ENCODE measurements at places on chromosomes 1 and 21. TPM values are rescaled to one million over a fixed set of nuclear protein-coding genes. Genes with fewer than 3 reads are reported as not detected.
A peak's percentile ranks its signal among the peaks of the same experiment; 100 is the strongest.

GRCh38 chr21:41407541-41408460 lies 18.2 kb upstream of the MX1 start:
- ATAC-seq = no peak

DNA sequence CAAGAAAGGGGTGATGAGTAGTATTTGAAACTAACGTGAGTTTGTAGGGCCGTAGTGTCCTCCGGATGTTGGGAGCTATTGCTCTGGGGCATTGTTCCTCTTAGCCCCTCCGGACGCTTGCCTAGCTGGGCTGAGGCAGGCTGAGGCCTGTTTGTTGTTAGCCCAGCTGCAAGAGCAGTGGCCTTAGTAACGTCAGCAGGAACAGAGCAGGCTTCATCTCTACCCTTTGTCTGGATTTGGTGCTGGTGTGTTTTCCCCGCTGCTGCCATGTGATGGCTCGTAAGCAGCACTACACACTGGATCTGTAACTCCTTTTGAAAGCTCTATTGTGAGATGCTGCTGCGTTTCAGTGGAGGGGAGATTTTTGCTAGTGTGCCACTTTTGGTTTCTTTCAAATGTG lies 57.6 kb downstream of the DNM3 start:
- ATAC-seq = peak; percentile 34

DNA sequence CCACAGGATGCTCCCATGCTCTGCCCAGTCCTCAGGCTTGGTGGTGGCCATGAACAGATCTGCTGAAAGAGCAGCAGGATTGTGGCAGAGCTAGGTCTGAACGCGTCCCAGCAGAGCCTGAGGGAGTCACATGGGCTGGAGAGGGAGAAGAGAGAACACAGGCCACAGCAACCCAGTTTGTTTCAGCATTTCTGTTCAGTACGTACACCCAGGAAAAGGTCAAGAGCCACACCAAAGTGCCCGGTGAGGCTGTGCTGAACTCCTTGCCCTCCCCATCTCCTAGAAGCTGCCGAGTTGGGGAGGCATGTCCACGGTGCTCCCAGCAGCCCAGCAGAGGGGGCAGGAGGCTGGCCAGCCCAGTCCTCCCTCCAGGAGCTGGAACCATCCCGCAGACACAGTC lies 5.5 kb downstream of the PKP1 start:
- ATAC-seq = no peak

DNA sequence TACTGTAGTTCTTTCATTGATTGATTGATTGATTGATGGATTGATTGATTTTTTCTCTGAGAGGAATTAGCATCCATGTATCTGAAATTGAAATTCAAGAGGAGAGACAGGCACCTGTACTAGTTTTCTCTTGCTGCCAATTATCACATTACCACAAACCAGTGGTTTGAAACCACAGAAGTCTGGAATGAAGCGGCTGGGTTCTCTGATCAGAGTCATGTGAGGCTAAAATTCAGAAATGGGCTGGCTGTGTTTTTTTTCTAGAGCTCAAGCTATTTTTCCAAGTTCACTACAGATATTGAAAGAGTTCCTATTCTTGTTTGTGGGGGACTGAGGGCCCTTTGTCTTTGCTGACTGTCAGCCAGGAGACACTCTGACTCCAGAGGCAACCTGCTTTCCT lies 10.0 kb downstream of the NBPF3 start:
- no peak for ATAC-seq

- no peak for ATAC-seq
Observed at GRCh38 chr1:33456502-33456886, 16.0 kb upstream of the ZSCAN20 start.

- no peak for ATAC-seq
Observed at GRCh38 chr1:152926091-152926490, 17.7 kb downstream of the IVL start.

DNA sequence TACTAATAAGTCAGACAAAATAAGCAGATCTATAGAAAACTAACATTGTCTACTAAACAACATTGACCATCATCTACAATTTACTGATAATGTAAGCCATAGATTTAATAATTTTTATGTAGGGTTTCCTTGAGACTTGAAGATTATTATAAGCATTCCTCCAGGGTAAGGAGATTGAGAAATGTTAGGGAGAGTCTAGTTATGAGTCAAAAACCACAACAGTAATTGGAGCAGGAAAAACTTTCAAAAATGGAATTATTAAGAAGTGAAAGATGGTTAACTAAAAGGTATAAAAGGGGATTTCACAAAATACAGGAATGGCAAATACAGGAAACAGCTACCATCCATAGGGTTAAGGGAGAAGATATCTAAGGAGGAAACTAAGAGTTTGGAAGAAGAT lies 12.4 kb upstream of the UHMK1 start:
- ATAC-seq = no peak

- ATAC-seq = no peak
Observed at GRCh38 chr1:26153966-26154532, 4.8 kb upstream of the FAM110D start.

DNA sequence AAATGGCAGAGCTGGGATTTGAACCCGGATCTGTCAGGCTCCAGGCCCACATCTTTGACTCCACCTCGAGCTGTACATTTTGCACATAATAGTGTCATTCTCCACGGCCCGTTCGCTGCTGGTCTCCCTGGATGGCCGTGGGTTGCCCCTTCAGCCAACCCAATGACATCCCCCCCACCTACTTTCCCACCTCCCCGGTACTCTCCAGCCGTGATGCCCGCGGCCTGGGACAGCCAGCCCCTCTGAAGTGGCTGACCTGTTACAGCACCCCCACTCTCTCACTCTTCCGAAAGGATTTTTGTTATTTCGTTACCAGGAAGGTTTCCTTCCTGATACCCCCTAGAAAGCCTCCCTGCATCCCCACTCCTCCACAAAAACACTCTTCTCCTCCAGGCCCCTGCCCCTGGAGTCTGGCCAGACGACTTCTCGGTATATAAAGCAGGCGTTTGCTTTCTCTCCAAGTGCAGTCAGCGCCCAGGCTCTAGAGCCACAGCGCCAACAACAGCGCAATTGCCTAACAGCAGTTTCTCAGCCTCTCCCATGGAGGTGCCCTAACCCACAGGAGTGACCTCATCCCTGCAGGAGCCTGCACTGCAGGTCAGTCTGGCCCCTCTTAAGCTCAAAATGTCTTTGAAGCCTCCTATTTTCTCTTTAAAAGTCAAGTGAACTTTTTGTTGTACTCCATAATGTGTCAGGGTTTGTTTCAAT lies 14.5 kb upstream of the GJB5 start:
- no peak for ATAC-seq

GRCh38 chr1:200837931-200838571 lies 34.7 kb upstream of the GPR25 start:
- no peak for ATAC-seq

DNA sequence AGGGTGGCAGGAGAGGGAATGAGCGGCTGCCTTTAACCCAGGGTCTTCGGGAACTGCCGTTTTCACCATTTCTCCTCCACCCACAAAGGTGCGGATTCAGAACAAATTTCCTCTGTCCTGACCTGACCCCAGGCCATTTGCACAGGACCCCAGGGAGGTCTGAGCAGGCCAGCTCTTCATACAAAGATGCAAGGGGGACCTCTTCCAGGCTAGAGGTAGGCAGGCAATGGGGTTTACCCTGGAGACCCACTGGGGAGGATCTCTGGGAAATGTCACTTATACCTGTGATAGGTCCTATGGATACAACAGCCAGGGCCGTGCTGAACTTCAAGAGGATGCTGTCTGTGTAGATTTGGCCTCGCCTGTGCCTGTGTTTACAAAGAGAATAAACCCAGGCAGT lies 89.7 kb upstream of the VAMP3 start:
- ATAC-seq = no peak

DNA sequence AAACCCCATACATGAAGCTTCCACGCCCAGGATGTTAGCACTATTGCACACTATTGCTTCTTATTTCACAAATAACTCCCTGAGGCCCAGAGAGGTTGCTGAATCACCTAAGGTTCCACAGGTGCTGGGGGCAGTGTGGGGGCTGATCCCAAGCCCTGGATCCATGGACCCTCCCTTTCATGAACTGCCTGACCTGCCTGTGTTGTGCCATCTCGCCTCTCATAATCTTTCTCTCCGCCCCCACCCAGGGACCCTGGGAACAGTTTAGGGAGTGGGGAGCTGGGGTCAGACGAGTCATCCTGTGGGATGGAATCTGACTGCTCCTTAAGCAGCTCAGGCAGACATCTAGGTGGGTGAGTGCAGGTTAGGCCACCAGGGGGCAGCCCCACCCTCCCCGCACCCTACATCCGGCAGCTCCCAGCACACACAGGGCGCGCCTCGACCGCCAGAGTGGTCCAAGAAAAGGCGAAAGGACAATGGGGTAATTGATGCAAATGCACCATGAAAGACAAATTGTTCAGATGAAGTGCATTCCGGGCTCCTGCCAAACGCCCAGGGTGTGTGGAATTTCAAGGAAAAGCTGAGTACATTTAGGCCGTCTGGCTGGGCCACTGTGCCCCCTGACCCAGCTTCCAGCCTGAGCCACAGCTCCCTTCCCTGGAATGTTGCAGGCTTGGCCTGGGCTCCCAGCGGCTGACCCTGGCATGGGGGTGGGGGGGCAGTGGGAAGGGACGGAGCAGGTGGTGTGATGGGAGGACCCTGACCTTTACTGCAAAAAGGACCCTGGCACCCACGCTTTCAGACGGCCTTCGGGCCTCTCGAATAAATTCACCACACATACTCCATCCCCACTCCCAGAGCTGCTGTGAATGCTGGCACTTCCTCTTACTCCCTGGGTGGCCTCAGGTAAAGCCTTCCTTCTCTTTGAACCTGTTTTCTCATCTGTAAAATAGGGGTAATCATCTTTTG lies 20.8 kb downstream of the PHLDA3 start:
- peak; percentile 83 for ATAC-seq

DNA sequence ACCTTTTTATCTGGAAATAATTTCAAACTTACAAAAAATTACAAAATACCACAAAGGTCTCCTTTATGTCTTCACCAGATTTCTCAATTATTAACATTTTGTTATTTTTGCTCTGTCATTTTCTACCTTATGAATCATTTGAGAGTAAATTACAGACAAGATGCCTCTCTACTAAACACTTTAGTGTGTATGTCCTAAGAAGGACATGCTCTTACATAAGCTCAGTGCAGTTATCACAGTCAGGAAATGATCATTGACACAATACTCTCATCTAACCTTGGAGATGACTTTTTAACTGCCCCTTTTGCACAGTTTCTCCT lies 378.9 kb upstream of the RUNX1 start:
- ATAC-seq = peak; percentile 81

- ATAC-seq = no peak
Observed at GRCh38 chr1:199701726-199702125, 325.8 kb upstream of the NR5A2 start.

DNA sequence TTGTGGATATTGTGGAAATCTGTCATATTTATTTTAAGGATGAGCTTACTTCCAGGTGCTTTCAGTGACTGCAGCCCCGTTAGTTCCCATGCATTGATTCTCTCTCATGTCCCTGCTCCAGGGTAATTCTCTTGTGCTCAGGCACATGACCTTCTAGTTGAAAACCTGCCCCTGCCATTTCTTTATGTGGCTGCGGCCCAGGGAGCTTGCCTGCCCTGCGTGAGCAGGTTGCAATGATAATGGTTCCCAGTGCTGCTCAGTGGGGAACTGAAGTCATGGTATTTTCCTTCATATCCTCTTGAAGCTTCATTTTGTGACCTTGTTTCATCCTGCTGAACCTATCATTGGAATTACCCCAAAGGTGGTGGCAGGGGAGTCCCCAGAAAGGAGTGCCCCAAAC lies 229.8 kb downstream of the DISC1 start:
- no peak for ATAC-seq

GRCh38 chr1:67316180-67316902 lies 8.7 kb downstream of the IL12RB2 start:
- no peak for ATAC-seq

- no peak for ATAC-seq
Observed at GRCh38 chr1:218451415-218451814, 106.3 kb downstream of the TGFB2 start.

SPRR2F gene
- not detected for total RNA-seq

PDC gene
- total RNA-seq = not detected

AKIRIN1 gene
- total RNA-seq = 71.9 TPM

NTNG1 gene
- total RNA-seq = 1.2 TPM

CD164L2 gene
- not detected for total RNA-seq

CPLANE2 gene
- 9.0 TPM for total RNA-seq
